ENCODE measurements at places on chromosomes 6 and 20.

- no peak for DNase-seq
These were observed 285.6 kb downstream of the CDKAL1 start for GRCh38 chr6:20819774-20820400.

DNA sequence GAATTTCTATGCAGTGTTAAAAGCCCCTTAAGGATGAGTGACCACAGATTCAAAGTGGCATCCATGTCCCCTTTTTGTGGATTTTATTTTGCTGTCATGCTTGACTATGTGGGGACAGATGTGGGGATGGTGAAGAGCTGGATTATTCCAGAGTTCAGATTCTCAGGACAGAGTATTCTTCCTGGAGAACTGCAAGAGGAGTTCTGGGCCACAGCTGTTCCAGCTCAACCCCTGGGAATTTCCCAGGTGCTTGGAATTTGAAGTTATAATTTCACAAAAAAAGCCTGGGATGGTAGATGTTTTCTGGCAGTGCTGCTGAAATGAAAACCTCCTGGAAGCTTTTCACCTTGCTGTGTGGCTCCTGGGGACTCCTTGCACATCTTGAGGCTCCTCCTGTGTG, 671.8 kb upstream of the MARCKS start:
- DNase-seq: no peak

DNA sequence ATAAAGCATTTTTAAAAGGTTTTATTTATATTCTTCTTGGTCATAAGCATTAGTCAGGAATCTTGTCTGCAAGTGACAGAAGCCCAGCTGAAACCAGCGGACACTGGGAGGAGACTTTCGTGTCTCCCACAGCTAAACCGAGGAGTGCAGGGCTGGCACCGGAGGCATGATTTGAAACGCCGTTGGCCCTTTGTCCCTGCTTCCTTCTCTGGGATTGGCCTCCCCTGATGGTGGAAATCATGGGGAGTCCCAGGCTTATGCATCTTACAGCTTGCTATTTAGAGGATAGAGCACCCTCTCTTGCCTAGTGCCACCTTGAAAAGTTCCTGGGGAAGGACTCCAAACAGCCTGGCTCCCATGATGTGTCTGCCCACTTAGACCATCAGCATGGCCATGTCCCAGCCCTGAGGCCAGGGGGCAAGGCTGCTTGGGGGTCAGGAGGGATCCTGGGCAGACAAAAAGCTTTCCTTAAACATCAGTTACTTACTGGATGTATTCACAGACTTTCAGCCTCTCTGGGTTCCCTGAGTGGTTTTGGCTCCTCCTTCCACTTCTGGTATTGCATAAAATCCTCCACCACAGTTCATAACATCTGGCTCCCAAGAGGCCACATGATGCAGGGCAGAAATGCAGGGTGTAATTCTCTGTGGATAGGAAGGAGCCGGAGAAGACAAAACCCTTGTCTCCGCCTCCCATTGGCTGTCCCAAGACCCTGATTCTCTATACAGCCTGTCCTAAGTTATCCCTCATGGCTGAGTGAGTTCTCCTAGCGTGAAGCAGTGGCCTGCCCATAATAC, 49.3 kb upstream of the INSM1 start:
- no peak for DNase-seq

GRCh38 chr20:2820896-2821869, 5.0 kb downstream of the TMEM239 start:
- no peak for DNase-seq

GRCh38 chr6:13872681-13873080, 52.1 kb upstream of the RNF182 start:
- DNase-seq: no peak

DNA sequence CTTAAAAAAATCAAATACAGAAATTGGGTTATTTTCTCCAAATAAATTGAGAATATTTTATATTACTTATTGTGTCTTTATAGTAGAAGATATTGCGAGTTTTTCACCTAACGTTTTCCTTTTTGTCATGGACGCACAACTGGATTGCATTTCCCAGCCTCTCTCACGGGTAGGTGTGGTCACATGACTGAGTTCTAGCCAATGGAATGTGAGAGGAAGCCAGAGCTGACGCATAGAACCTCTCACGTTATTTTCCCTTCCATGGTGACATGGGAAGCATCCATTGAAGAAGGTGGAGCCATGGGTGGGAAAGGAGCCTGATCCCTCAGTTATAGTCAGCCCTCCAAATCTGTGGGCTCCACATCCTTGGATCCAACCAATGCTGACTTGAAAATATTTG, 155.9 kb upstream of the UST start:
- DNase-seq: no peak

- no peak for DNase-seq
These were observed 28.3 kb downstream of the RIN2 start for GRCh38 chr20:19786311-19786710.

- no peak for DNase-seq
These were observed 202.2 kb upstream of the CDYL start for GRCh38 chr6:4574007-4574406.

DNA sequence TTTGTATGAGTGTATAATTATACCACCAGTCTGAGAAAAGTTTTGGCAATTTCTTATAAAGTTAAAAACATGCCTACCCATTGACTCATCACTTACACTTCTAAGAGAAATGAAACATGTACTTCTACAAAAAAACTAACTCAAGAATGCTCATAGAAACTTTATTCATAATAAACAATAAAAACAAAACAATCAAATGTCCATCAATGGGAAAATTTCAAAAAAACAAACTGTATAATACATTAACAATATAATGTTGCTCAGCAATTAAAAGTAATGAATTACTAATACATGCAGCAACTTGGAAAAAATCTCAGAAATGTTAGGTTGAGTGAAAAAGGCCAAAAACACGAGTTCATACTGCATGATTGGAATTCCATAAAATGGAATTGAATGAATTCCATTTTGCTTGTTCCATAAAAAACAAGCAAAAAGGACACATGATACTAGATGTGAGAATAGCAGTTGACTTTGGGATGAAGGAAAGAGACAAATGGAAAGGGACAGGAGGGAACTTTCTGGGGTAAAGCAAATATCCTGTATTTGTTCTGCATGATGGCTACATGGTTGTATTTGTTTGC, 726.6 kb downstream of the RFPL4B start:
- DNase-seq: no peak

DNA sequence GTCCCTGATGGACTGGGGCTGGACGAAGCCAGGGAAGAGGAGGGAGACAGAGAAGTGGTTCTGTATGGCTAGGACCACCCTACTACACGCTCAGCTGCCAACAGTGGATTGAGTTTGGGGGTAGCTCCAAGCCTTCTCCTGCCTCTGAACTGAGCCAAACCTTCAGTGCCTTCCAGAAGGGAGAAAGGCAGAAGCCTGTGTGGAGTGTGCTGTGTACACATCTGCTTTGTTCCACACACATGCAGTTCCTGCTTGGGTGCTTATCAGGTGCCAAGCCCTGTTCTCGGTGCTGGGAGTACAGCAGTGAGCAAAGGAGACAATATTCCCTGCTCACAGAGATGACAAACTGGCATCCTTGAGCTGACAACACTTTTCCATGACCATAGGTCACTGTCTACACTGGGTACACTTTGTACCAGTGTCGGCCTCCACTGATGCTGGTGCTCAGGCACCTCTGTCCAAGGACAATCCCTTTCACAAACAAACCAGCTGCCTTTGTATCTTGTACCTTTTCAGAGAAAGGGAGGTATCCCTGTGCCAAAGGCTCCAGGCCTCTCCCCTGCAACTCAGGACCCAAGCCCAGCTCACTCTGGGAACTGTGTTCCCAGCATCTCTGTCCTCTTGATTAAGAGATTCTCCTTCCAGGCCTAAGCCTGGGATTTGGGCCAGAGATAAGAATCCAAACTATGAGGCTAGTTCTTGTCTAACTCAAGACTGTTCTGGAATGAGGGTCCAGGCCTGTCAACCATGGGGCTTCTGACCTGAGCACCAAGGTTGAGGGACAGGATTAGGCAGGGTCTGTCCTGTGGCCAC, 11.3 kb upstream of the RBCK1 start:
- DNase-seq: no peak

DNA sequence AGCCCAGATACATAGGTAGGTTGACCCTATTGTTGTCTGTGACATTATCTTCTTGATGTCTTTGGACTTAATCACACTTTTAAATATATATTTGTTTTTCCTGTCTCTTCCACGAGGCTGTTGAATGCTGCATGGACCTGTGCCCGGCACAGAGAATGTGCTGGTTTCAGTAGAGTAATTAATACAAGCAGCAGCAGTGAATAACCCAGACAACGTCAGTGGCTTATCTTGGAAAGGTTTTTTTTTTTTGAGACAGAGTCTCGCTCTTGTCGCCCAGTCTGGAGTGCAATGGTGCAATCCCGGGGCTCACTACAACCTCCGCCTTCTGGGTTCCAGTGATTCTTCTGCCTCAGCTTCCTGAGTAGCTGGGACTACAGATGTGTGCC, 108.2 kb downstream of the CDH26 start:
- DNase-seq: no peak

DNA sequence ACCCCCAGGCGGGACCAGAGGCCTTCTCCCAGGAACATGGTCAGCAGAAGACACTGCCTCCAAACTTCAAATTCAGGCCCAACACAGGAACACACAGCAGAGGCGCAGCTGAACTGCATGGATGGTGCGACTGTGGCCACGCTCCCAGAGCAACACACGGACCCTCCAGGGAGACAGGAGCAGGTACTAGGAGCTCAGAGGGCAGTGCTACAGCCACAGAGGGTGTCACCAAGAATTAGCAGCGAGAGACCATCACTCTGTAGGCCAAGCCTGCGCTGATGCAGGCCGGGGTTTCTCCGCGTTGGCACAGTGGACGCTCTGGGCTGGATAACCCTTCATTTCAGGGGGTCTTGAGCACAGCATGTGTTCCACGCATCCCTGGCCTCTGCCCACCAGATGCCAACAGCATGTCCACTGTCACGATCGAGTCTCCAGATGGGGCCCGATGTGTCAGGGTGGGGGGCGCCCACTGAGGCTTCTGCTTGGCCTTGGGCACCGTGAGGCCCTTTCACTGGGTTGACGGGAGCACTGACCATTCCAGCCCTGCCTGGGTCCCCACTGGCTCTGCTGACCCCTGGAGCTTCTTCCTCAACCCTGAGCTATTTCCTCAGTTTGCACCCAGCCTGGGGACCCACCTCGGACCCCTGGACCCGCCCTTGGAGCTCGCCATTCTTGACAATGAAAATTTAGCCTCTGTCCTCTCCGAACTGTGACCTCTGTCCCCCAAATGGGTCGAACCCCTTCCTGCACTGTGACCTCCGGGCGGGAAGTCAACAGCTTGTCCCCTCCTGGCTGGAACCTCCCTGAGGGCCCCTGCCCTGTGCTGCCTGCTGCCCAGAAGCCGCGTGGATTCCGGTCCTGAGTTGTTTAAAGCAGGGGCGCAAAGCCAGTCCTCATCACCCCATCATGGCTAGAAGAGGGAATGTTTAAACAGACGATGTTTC, 239.4 kb downstream of the DLL1 start:
- no peak for DNase-seq
